ENCODE measurements at places on chromosomes 12 and 14. TPM values are rescaled to one million over a fixed set of nuclear protein-coding genes. Genes with fewer than 3 reads are reported as not detected.

PRICKLE1 gene
- 1.4 TPM for total RNA-seq

DNAH10 gene
- total RNA-seq = 0.12 TPM

B4GALNT3 gene
- 25.9 TPM for total RNA-seq

OAS1 gene
- total RNA-seq = 37.2 TPM

PLEKHG7 gene
- total RNA-seq = 0.28 TPM

SYT1 gene
- 0.36 TPM for total RNA-seq

OTX2 gene
- not detected for total RNA-seq

KRT77 gene
- total RNA-seq = not detected

ACSM4 gene
- not detected for total RNA-seq

BATF gene
- 0.84 TPM for total RNA-seq

TAS2R14 gene
- 0.80 TPM for total RNA-seq

ACOT6 gene
- not detected for total RNA-seq
